ENCODE measurements at places on chromosomes 13 and 19. TPM values are rescaled to one million over a fixed set of nuclear protein-coding genes. Genes with fewer than 3 reads are reported as not detected.

DNA sequence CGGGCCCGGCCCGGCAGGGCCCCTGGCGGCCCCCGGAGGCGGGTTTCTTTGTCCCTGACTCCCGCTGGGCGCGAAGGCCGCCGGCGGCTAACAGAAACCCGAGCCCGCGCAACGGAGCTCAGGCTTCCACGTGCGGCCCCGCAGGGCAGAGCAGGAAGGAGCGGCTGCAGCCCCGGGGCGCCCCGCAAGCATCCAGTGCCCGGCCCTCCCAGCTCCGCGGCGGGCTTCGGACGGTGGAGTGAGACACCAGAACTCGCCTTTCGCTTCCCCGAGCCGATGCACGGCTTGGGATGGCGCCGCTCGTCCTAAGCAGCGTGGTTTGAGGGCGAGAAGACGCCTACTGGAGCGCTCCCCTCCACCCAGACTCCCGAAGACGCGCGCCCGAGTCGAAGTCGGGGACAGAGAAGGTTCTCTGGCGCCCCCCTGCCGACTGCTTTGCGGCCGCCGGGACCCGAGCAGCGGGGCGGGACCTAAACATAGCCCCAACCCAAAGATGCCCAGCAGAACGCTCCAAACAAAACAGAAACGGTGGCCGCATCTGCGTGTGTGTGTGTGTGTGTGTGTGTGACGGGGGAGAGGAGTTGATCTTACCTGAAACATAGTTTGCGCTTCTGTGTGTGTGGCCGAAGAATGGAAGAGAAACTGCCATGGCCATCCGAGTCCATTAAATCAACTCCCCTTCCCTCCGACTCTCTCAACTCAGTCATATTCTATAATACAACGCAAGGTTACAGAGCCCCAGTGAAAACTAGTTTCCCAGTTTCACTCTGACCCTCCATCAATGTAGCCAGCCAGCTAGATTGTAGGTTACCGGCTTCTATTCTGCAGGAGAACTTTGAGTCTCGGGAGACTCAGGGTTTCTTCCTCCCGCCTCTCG, 629 bp upstream of the FGF9 start:
- DNase-seq = peak; percentile 59

POLR2I gene
- 92.6 TPM for total RNA-seq

- no peak for DNase-seq
Measured at GRCh38 chr19:32566246-32566830, 14.7 kb upstream of the PDCD5 start.

DNA sequence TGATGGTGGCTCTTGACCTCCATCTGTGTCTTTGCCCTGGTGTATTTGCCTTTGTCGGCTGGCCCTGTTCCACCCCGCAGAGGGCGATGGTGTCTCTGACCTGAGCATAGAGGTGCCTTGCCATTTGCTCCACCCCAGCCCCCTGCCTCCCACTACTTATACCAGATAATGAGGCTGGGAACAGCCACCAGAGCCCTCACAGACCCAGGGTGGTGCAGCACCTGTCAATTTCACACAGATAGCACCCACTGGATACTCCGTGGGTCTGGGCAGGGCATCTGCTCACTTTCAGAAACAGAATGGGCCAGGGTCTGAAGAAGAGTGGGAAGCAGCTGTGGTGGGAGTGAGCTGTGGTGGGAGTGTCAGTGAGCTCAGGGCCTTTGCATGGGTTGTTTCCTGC, 4.1 kb downstream of the ZNF536 start:
- no peak for DNase-seq

NLRP11 gene
- total RNA-seq = not detected

- DNase-seq = no peak
Measured at GRCh38 chr13:21696865-21697448, 26.1 kb downstream of the FGF9 start.

DNA sequence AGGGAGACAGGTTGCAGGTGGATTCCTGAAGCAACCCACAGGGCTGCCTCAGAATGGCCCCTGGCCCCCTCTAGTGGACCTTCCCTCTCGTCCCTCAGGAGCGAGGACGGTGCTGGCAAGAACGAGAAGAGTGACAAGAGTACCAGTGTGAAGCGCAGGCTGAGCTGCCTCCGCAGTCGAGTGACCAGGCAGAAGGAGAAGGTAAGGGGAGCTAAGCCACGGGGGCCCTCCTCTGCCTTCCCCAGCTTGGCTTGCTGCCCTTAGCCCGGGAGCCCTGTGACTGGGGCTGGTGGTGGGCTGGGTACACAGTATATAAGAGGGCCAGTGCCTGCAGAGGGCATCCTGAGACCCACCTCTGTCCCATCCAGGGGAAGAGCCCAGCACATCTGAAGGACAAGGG, 34.0 kb downstream of the ARHGEF18 start:
- DNase-seq = no peak

KLK6 gene
- total RNA-seq = not detected

DNA sequence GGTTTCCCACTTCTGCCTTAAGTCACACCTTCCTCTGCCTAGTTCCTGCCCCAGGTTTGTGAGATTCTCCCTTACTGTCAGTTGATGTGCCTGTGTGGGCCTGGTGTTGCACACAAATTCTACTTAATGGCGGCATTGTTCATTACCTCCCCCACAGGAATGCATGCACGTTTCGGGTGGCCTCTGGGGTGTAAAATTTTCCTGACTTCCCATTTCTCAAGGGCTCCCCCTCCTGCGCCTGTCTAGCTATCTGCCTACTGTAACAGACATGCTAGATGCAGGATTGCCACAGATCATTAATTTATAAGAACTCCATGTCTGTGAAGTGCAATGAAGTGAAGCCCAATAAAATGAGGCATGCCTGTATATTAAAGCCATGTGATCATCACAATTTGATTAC, 1466.3 kb downstream of the PCDH9 start:
- no peak for DNase-seq

DNA sequence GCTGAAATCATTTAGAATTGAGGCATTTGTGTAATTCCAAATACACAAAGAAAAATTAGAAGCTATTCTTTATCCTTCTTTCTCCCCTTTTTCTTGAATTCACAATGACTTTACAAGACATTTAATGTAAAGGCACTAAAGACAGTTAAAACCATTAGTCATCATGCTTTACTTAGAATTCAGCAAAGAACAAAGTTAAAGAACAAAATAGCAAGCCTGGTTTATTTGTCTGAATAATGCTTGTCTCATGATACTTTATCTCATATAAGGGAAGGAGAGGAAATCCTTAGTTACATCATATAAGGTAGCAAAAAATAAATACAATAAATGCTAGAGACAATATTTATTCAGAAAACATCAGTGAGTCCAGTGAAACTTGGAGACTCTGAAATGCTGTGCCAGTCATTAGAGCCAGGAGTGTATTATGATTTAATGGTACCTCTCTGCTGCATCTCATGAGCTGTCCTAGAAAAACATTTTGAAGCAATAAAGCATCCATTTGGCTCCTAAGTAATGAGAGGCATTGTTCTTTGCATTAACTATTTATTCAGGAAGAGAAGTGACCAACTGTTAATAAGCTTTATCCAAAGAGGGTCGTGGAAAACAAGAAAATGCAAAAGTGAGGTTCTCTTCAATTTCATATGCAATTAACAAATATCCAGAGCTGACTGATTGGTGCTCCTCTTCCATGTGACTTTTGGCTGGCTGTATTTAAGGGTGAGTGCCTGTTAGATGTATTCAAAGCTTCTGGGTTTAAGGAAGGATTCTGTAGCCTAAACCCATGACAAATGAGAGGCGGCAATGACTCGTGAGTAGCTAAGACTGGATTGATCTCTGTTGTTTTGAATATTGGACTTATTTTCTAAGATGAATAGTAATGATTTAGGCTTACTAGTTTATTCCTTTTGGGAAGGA, 105.0 kb downstream of the DGKH start:
- DNase-seq = no peak

- no peak for DNase-seq
Measured at GRCh38 chr13:43085545-43085944, 62.2 kb downstream of the DNAJC15 start.

CYP4F3 gene
- total RNA-seq = 0.62 TPM

SHANK1 gene
- total RNA-seq = 0.62 TPM

GRCh38 chr13:46656786-46657185, 103.8 kb downstream of the LRCH1 start:
- no peak for DNase-seq

DNA sequence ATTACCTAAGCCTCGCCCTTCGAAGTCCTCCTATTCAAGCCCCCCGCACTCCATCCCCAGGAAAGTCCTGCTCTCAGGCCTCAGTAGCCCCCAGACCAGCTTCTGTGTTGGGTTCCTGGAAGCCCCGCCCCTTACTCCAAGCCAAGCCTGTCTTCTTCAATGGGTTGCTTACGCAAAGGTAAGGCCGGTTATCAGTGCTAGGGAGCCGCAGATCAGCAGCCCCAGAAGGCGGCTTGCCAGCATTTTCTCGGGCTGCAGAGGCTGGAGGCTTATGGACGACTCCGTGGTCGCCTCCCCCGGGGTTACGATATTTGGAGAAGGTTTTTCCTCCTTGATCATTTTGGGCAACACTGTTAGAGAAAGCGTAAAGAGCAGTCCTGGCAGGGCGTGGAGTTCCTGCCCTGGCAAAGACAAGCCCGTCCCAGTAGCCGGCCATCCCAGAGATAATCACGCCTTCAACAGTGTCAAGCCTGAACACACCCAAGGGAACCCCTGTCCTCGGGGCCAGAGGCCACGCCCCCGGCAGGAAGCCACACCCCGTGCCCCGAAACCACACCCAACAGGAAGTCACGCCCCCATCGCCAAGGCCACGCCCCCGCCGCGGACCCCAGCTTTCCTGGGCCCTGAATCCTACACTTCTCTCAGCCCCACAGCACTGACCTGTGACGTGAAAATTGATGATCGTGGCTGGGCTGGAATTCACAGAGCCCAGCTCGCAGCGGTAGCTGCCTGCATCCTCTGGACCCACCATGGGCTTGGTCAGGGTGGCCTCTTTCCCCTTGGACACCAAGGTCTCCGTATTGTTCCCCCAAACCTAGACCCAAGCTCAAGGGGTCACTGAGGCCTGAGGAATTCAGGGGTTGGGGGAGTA, 954 bp upstream of the RASIP1 start:
- peak; percentile 77 for DNase-seq

DNA sequence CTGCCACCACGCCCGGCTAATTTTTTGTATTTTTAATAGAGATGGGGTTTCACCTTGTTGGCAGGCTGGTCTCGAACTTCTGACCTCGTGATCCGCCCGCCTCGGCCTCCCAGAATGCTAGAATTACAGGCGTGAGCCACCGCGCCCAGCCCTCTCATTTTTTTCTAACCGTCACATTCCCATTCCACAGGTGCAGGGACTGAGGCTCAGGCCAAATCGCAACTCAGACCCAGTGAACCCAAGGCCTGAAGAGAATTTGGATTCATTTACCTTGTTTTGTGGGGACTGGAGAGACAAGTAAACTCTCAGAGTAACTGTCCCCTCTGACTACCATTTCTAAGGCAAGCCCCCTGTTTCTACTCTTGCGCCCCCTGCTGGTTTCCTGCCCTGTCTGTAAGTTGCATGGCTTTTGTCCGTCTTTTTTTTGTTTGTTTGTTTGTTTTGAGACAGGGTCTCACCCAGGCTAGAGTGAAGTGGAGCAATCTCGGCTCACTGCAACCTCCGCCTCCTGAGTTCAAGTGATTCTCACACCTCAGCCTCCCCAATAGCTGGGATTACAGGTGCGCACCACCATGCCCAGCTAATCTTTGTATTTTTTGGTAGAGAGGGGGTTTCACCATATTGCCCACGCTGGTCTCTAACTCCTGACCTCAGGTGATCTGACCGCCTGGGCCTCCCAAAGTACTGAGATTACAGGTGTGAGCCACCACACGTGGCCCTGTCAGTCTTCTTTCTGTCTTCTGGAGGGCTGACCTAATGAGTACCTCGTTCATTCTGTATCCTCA, 2.3 kb upstream of the STRN4 start:
- DNase-seq = peak; percentile 75

TLE2 gene
- total RNA-seq = 66.7 TPM

- no peak for DNase-seq
Measured at GRCh38 chr19:23481043-23481442, 85.8 kb upstream of the ZNF91 start.

- DNase-seq = no peak
Measured at GRCh38 chr13:41460930-41461329, 3.6 kb downstream of the RGCC start.

DNA sequence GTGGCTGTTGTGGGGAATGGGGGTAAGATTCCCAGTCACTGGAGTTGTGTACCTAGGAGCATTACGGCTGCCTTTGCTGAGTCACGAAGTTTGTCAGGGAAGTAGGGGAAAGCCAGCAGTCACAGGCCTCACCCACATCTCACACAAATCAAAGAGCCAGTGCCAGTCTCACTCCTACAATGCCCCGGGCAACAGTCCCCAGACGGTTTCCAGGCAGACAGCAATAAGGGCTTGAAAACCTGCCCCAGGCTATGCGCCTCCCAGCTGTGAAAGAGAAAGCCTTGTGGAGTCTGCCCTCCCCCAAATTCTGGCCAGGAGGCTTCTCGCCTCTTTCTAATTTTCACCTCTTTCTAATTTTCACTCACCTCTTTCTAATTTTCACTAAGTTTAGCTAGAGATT, 142.3 kb upstream of the EDNRB start:
- no peak for DNase-seq

CNFN gene
- total RNA-seq = 0.97 TPM

DNA sequence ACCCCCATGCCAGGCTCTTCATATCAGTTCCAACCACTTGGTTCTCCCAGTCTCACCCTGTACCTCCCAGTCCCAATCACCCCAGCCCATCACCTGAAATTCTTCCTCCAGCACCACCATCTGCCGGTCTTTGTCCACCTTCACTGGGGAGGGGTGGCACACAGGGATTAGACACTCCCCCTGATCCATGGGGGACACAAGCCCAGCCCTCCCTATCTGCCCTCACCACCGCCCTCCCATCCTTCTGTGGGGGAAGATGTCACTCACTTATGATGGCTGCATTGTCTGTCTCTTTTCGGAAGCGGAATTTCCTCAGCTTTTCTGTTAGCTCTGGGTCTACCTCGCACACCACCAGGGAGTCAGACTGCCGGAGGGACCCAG, 685 bp downstream of the GMFG start:
- no peak for DNase-seq

Data from left cardiac atrium (tissue), 4 donors.